Cardiac septum (tissue), 1 donor: ENCODE measurements at places on chromosomes 1 and 21. TPM values are rescaled to one million over a fixed set of nuclear protein-coding genes. Genes with fewer than 3 reads are reported as not detected.

GRCh38 chr1:231147896-231148295 lies 14.0 kb upstream of the TRIM67 start:
- no peak for DNase-seq

DNA sequence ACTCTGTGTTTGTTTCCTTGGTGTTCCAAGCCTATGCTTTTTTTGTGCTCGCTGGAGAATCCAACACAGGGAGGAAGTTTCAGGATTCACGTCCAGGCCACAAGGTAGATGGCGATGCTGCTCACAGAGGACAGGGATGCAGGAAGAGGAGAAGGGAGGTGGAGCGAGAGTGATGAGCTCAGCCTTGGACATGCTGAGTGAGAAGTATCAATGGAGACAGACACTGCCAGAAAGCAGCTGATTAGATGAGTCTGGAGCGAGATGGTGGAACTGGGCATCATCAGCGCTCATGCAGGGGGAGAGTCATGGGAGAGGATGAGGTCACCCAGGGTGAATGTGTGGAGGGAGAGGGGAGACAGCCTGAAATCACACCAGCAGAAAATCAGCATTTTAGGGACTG lies 110.0 kb downstream of the GLUL start:
- DNase-seq = no peak

DNA sequence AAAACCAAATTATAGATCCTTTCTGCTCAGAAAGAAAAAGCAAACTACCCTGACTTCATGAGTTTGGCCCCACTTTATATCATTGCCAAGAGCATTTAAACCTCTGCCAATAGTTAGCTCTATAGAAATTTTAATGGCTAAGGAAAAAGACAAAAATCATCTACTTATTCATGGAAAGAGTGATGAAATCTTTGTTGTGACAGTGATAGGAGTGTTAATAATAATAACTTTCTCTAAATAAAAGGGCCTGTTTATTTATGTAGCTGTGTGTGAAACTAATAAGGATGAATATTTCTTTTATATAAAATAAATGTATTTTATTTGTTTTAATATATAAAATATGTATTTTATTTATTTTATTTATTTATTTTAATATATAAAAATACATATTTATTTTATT lies 6.4 kb downstream of the CHODL start:
- DNase-seq = no peak

DNA sequence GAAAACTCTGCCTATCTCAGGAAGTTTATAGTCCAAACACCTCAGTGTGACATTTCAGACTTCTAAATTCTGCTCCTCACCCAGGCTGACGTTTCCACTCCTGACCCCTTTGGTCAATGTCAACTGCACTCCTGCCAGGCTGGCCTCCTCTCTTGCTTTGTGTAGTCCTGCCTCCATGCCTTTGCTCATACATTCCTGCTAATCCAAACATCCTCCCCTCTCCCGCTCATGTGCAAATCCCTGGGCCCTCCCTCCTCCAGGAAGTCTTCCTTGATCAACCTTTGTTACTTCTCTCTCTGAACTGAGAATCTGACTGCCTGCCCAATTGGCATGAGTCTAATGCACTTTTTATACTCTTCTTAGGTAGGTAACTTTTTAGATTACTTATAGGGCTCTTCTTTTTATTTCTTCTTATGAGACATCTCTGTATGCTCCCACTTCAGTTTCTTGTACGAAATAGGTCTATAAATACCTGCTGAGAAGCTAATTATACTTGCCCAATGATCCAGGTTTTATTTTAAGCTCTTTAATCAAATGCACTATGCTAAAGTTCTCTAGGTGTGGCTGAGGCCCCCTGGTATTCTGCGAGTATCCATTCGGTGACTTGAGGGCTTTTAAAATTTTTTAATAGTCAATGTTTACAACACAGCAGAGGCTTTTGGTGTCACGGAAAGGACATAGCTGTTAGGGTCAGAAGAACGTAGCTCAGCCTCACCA lies 128.1 kb downstream of the PLXNA2 start:
- DNase-seq = no peak

DNA sequence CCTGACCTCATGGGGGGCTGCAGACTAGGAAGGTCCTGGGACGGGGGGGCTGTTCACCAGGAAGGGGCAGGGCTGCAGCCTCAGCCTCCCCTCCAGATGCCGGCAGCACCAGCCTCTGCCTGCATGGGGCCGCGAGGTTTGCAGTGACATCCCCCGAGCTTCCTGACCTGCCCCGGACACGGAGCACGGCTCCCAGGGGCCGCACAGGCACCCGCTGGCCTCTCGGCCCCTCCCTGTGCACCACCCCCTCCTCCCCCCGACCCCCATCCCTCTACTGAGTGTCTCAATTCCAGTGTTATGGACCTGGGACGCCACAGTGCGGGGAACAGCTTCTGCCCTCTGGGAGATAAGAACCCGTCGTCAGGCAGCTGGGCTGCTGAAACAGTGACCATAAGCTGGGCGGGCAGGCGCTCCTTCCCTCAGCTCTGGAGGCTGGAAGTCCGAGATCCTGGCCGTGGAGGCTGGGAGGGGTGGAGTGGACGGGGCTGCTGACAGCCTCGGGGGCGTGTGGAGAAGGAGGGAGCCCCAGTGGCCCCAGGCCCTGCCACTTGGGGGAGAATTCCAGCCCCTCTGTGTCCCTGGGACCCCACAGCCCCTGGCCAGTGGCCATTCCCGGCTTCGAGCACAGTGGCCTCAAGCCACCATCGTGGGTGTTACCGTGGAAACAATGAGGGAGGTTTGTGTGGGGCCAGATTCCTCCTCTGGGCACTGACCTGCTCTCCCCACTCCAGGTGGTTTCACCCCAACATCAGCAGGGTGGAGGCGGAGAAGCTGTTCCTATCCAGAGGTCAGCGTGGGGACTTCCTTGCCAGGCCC lies 11.6 kb downstream of the RNF223 start:
- no peak for DNase-seq

GRCh38 chr21:36804874-36805611 lies 106.1 kb downstream of the SIM2 start:
- no peak for DNase-seq

DNA sequence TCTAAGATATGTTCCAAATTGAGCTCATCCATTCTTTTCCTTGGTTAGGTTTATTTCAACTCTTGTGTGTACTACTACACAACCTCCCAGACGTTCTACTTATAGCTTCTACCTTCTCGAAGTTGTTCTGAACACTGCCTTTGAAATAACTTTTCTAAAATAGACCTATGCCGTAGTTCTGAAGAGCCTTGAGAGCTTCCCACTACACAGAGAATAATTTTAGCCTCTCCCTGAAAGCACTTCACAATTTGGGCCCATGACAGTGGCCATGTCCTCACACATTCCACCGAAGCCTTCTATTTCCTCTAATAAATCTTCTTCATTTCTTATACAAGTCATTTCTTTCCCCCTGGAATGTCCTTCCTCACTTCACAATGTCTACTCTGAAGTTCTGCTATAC lies 62.2 kb downstream of the CRB1 start:
- DNase-seq = no peak

GRCh38 chr1:165914136-165914798 lies 86.9 kb downstream of the UCK2 start:
- no peak for DNase-seq

GRCh38 chr21:31623664-31624063 lies 35.8 kb upstream of the SOD1 start:
- no peak for DNase-seq

GRCh38 chr1:208080396-208081286 lies 163.5 kb downstream of the PLXNA2 start:
- DNase-seq = no peak

- DNase-seq = no peak
These were observed 38.2 kb downstream of the SMYD2 start for GRCh38 chr1:214318956-214319736.

DNA sequence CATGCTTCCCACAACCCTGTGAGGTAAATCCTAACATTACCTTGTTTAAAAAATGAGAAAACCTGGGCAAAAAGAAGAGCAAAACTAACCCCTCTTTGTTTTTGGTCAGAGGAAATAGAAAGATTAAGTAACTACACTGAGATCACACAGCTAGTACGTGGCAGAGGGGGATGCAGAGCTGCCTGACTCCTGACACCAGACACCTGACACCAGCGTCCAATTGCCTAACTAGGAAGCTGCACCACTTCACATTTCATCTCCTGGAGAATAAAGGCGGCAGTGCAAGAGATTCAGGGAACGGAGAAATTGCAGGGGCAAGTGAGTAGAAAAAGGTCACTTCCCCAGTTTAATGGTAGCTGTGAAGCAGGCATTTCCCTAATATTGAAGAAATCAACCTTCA lies 229.3 kb upstream of the PTBP2 start:
- no peak for DNase-seq

- no peak for DNase-seq
These were observed 443.5 kb upstream of the B3GALT2 start for GRCh38 chr1:193629875-193630274.

- DNase-seq = no peak
These were observed 109.9 kb upstream of the ADGRL2 start for GRCh38 chr1:81690676-81691453.

DNA sequence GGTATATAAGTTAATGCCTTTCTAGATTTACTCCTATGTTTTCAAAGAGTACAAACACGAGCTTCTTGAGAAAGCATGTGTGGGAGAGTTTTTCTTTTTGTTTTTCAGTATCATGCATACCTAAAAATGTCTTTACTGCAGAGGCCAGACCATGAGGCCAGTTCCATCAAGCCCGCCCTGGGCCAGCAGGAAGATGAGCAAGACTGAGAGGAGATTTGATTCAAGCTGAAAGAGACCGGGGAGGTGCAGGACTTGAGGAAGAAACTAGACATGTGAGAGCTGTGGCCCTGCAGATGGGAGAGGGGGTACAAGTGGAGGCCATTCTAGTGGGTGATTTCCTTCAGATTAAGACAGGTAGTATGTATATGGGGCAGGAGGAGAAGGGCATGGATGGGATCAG lies 33.4 kb upstream of the NTPCR start:
- DNase-seq = no peak

DNA sequence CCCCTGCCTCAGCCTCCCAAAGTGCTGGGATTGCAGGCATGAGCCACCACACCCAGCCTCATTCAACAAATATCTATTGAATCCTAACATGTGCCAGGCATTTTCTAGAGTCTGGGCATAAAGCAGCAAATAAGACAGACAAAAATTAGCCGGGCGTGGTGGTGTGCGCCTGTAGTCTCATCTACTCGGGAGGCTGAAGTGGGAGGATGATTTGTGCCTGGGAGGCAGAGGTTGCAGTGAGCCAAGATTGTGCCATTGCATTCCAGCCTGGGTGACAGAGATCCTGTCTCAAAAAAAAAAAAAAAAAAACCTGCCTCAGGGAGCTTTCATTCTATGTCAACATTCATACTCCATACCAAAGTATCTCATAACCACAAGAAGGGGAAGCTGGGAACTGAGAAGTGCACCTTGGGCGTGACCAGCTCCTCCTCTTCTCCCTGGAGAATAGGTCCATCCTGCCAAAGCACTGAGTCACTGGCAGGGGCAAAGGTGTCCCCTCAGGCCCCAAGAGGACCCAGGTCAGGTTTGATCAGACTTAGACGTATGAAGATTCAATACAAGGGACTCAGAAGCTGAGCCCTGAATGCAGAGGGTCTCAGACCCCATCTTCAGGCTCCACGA lies 36.8 kb upstream of the PPP1R15B start:
- DNase-seq = no peak

DNA sequence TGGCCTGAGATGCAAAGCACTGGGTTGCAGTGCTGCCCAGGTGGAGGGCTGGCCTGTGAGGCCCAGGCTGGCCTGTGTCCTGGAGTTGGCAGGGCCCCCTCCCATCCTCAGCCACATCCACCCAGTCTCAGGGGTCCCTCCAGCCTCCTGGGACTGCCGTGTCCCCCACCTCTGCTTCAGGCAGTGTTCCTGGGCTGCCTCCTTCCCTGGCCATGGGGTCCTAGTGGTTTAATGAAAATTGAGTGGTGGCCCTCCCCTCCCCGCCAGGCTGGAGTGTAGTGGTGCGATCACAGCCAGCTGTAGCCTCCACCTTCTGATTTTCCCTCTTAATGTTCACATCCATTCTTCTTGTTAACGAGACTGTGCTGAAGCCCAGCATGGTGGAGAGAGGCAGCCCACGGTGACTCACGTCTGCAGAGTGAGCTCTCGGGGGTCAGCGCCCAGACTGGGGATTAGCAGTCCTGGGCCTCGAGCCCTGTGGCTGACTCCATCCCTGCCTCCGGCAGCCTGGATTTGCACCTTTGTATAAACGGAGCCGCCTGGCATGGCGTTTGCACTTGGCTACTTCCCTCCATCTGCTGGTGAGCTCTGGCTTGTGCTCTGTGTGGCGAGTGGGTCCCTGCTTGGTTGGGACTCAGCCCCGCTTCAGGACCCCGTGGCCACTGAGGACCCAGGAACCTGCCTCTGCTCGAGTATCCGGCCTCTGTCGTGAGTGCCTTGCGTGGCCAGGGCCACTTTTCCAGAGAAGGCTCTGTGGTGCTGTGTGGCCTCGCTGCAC lies 6.9 kb downstream of the MIB2 start:
- DNase-seq = no peak

DNA sequence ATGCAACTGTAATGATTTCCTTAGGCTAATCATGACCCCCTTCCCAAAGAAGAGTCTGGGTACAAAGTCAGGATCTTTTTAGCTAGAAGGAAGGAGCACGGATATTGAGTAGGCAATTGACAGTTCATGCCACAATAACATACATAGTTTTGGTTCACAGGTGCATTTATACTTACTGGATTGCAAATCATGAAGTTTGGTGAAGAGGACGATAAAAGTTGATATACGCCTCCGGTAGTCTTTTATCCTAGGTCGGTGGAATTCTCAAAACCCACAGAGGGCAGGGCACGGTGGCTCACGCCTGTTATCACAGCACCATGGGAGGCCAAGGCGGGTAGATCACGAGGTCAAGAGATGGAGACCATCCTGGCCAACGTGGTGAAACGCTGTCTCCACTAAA lies 265.4 kb upstream of the PRMT6 start:
- no peak for DNase-seq

DNA sequence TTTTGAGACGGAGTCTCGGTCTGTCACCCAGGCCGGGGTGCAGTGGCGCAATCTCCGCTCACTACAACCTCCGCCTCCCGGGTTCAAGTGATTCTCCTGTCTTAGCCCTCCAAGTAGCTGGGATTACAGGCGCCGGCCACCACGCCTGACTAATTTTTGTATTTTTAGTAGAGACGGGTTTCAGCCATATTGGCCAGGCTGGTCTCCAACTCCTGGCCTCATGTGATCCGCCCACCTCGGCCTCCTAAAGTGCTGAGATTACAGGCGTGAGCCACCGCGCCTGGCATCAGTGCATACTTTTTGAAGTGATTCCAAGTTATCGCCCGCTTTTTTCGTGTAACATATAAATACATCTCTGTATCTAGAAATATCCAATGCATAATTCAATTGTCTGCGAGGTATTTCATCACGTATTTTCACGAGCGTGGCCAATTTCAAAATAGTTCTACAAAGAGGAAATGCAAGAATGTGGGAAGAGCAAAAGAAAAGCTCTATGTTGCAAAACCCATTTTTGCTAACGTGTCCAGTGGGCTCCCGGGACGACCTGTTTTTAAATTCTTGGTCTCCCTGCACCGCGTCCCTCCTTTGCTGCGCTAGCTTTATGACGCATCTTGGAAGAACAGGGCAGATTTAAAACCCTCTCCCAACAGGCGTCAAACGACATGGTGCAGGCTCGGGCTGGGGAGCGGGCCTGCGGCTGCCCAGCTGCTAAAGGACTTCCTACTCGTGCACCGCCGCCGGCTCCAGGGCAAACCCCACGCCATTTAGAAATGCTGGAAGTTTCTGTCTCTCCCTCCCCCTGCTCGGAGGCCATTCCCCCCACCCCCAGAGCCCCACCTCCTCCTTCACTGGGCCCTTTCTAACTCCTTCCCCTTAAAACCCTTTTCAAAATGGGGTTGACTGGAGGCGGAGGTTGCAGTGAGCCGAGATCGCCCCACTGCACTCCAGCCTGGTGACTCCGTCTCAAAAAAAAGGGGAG lies 923 bp upstream of the IFNGR2 start:
- peak; percentile 85 for DNase-seq

Gene DCDC2B
- not detected for total RNA-seq

Gene OR2L13
- total RNA-seq = not detected

Gene FAM72D
- not detected for total RNA-seq

Gene KCNJ9
- total RNA-seq = not detected
